Nucleus accumbens (tissue), 56 donors: ENCODE measurements at places on chromosomes 3 and 15.

- no peak for DNase-seq
These were observed 31.4 kb downstream of the NPTN start for GRCh38 chr15:73601451-73602445.

- no peak for DNase-seq
These were observed 132.9 kb downstream of the MAGI1 start for GRCh38 chr3:65905771-65906170.

DNA sequence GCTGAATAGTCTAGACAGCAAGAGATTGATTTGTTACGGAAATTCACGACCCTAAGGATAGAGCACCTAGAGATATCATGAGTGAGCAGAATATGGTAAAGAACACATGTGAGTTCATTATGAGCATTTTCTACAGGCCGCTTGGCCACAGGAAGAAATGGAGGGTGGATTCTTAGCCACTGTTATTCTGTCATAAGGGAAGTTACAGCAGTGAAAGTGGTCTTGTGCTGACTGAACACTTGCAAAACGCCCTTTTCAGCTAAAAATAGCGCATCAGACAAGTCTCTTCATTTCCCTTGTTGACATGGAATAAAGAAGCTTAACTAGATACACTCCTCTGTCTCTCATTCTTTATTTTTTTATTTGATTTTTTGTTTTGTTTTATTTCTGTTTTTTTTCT, 19.8 kb downstream of the DGKG start:
- DNase-seq: no peak

- DNase-seq: no peak
These were observed 2.2 kb upstream of the MASP1 start for GRCh38 chr3:187293516-187294430.

DNA sequence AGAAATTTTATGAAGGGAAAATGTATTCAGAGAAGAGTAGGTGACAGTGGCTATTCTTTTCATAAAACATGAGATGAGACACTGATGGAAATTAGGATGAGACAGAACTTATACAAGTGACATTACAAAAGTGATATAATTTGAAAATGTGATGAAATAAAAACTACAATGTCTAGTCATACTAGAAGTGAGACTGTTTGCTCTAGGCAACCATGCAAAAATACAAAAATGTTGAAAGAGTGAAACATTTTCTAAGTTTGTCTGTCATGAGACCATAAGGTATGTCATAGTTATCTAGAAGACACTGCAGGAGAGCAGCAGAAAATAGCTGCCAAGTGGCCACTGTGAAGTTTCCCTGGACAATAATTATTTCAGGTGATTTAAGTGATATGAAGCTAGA, 459.5 kb downstream of the DIPK2A start:
- DNase-seq: no peak

DNA sequence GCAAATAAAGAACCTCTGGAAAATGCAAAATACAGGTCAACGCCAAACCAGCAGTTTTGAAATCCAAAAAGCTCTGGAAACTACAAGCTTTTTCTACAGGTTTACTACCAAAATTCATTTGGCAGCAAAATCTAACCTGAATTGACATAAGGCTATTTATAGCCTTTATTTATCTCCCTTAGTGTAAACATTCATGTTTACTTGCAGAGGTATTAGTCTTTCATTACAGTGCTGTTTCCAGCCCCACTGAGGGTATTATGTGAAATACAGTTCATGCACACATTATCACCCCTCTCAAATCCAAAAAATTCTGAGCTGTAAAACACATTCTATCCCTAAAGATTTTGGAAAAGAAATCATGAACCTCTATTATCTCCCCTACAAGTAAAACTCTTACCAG, 7.2 kb downstream of the SKIC8 start:
- no peak for DNase-seq

GRCh38 chr3:97131476-97131875, 317.1 kb downstream of the EPHA6 start:
- no peak for DNase-seq

DNA sequence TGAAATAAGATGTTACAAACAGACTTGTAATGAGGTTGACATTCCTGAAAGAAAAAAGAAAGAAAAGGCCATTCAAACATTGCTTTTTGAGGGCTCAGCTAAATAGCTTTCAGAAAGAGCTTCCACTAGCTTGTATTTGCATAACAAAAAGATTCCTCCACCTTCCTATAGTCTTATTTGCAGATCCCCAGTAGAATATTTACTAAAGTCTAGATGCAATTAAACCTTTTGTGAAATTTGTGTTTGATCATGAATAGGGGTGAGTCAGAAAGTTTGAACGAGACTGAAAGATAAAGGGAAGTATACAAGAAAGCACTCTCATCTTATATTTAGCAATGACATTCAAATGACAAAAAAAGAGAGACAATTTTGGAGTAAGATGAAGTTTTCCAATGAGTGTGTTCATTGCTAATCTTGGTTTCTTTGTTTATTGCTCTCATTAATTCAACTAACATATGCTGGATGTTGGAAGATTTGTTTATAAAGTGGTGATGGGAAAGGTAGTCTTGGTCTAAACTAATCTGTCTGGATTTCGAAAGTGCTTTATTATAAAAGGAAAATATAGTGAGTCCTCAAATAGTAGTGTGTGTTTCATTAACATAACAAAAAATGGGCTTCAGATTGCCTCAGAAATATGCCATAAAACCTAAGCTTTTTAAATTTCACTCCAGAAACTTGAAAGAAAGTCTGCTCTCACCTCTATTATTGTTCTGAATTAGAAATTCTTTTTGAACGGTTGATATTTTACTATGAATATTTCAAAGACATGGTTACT, 9.1 kb upstream of the CADPS start:
- DNase-seq: no peak

GRCh38 chr3:58188921-58189451, 21.8 kb downstream of the DNASE1L3 start:
- DNase-seq: no peak

DNA sequence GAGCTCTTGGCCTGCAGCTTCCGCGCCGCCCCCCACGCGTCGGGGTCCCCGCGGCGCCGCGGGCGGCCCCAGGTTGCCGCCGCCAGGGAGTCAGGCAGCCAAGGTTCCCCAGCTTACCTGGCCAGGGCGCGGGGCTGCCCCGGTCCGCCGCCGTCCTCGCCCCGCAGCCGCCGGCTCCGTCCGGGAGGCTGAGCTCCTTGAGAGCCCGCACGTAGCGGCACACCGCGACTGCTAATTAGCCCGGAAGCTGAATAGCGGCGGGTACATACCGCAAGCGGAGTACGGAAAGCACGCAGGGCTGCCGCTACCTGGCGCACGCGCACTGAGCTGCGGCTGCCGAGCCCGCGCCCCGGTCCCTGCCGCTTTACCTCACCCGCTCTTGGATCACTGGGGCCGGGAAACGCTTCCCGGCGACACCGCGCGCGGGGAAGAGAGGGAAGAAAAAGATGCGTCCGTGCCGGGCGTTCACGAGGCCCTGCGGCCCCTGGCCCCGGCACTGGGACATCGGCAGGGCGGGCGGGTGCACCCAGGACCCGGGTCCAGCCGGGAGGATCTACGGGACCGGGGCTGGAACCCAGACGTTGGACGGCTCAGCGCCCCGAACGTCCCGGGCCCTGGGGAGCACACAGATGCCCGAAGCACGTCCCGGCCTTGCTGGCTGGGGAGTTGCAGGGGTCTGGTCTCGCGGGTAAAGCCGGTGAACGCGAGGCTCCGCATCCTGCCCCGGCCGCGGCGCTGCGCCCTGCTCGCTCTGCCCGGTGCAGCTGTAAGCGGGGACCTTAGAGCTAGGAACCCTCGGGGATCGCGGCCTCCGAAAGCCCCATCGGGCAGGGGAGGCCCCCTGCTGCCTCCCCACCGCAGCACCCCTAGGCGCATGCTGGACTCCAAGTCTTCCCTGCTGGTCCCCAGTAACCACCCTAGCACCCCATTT, at the start of gene GOLGA8B:
GOLGA8B (minus strand) TSS at position 253 of the 931 bp plus-strand sequence. CDS start 47,739 bp downstream, outside the sequence.
- peak; percentile 25 for DNase-seq

DNA sequence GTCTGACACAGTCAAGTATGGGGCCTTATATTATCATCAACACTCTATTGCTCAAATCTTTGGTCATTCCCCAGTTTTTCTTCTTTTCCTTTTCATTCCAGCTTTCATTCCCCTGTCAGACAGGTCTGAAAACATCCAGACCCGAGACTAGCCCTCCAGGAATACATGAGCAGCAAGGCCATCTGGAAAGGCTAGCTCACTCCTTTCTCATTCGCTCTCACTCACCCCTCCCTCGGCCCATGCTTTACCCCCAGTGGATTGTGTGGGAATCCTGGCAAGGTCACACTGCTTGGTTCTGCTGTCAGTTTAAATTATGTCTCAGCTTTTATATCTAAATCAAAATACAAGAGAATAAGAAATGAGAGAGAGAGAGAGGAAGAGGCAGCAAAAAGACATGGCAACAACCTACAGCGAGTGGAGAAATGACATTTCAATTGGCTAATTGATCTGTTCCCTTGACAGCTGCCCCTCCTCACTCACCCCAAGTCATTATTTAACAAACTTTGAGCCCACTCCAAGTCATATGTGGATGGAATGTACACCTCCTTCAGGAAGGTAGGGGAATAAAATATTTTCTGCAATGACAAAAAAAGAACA, 962.2 kb downstream of the TUSC7 start:
- no peak for DNase-seq

DNA sequence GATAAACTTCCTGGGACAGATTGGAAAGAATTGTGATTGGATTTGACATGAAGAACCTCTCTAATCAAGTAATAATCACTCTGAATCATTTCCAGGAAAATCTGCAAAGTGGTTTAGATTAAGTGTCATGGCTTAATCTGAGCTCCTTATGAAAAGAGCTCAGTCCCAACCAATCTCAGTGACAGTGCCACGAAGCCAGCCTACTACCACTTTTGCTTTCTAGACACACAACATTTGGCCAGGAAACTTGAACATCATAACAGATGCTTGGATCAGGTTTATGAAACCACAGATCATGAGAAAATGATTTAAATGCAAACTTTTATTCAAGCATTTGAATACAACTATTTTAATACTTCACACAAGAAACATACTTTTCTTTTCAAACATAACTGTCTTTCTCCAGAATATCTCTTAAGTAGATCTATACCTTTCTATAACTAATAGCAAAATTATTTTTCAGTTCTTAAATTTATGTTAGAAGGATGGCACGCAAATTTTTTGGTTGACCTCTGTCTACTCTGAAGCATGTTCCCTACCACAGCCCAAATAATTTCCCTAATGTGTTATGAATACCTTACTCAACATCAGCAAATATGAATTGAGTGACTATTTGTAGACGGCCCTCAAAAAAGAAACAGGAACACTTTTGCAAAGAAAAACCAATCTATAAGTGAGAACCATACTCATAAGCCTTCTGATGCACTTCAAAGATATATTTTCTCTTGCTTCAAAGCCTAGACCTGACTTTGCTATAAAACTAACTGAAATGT, 495.0 kb upstream of the ZNF385D start:
- no peak for DNase-seq

GRCh38 chr3:27216955-27217552, 152.1 kb downstream of the NEK10 start:
- no peak for DNase-seq

- no peak for DNase-seq
These were observed 230.6 kb upstream of the PEX5L start for GRCh38 chr3:180267202-180267843.

DNA sequence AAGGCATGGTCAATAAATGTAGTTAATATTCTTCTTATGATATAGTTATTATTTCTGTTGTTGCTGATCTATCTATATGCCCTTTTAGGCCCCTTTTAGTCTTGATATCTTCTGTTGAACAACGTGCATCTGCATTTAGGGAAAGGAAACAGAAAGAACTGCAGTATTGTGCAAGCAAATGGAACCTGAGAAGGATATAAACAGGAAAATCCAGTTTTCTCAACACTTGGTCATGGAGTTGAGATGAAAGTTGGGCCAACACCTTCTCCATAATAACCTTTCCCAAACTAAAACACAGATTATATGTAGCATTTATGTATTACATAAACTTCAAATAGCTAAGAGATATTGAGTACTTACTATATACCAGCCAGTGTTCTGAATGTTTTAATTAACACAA, 179.7 kb downstream of the ADAMTS9 start:
- DNase-seq: no peak

GRCh38 chr15:39180483-39180933, 400.4 kb upstream of the THBS1 start:
- DNase-seq: no peak

- no peak for DNase-seq
These were observed 46.1 kb downstream of the AAGAB start for GRCh38 chr15:67208396-67208795.

GRCh38 chr15:31308185-31308639, 18.4 kb upstream of the KLF13 start:
- no peak for DNase-seq

- no peak for DNase-seq
These were observed 95.7 kb downstream of the CD47 start for GRCh38 chr3:107994956-107995715.

GRCh38 chr3:189702066-189702646, 71.0 kb downstream of the TP63 start:
- DNase-seq: no peak

DNA sequence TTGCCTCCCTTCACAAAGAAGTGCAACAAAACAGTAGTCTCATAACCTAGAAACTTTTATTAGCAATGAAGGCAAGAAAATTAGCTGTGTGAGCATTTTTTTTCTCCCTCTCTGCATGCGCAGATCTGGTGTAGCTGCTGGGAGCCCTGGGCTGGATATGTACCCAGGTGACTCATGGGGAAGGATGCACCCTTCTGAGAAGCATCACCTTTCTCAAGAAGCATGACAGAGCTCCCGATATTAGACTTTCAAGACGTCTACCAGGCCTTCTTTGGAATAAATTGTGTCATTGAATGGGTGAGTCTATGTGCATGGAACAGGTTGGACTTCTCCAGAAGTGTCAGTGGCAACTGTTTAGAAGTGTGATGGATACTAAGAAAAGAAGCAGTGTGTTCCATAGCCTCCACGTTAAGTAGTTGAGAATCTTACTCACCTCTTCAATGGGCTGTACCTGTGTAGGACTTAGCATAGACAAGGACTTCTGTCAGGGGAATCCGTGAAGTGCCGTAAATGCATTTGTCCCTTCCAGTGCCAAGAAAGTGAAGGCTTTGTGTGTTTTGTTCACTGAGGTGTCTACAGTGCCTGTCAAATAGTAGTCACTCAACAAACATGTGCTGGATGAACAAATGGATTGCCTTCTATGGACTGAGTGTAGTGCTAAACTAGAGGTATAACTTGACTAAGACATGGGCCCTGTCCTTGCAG, 47.7 kb upstream of the RASGRP1 start:
- no peak for DNase-seq

DNA sequence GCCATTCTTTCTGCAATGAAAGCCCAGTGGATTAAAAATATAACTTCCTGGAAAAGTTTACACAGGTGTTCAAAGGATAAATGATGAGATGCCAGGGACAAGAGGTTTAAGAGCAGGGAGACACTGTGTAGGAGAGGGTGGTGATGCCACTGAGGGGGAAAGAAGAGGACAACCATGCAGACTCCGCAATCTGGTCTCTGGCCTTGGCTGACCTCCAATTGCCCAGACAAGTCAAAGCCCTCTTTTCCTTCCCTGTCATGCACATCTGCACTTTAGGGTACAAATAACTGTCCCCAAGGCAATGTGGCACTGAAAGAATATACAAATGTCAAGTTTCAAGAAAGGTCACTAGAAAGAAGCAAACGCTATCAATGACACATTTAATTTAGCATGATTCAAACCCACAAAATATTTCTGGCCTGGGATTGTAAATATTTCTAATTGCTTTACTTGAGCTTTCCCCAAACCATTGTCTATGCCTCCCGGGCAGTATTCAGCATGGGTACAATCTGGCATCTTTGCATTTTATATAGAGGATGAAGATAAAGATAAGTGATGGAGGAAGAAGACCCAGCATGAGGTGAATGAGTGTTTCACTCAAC, 319.4 kb downstream of the PLCL2 start:
- no peak for DNase-seq
